ENCODE measurements at places on chromosomes 4 and X. TPM values are rescaled to one million over a fixed set of nuclear protein-coding genes. Genes with fewer than 3 reads are reported as not detected.

RHOXF2 gene
- not detected for total RNA-seq

DNA sequence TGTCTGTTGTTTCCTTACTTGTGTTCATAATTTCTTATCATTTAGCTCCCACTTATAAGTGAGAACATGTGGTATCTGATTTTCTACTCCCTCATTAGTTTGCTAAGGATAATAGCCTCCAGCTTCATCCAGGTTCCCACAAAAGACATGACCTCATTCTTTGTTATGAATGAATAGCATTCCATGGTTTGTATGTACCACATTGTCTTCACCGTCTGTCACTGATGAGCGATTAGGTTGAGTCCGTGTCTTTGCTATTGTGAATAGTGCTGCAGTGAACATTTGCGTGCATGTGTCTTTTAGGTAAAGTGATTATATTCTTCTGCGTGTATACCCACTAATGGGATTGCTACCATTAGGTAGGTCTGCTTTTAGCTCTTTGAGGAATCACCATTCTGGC is 624.3 kb upstream of the EPHA5 start:
- DNase-seq = no peak

SLC7A11 gene
- 0.62 TPM for total RNA-seq

GRCh38 chr4:72094059-72094797 is 62.4 kb downstream of the NPFFR2 start:
- DNase-seq = no peak

DNA sequence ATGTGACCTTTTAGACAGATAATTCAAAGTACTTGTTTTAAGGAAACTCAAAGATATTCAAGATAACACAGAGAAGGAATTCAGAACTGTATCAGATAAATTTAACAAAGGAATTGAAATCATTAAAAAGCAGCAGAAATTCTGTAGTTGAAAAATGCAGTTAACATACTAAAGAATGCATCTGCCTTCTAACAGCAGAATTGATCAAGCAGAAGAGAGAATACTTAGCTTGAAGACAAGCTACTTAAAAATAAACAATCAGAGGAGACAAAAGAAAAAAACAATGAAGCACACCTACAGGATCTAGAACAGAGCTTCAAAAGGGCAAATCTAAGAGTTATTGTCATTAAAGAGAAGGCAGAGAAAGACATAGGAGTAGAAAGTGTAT is 123.0 kb upstream of the TET2 start:
- DNase-seq = no peak

ASMT gene
- total RNA-seq = not detected

GRCh38 chrX:45602151-45602550 is 401.5 kb upstream of the DIPK2B start:
- no peak for DNase-seq

GRCh38 chr4:11397146-11397545 is 31.5 kb downstream of the HS3ST1 start:
- DNase-seq = no peak

DNA sequence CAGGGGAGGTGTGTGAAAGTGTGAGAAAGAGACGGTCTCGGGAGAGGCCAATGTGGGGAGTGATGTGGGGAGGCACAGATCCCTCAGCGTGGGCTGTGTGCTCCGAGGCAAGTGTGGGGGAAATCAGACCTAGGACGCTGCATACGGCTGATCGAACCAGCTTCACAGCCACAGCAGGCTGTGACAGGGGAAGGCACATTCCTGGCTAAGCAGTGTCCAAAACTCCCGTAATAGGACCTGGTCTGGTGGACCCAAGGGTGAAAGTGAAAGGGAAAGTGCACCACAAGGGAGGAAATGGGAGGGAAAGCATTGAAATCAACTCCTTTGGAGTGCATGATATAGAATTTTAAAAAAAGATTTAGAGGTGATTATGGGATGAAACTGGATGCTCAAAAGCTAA is 10.9 kb upstream of the RHOXF2 start:
- no peak for DNase-seq

DNA sequence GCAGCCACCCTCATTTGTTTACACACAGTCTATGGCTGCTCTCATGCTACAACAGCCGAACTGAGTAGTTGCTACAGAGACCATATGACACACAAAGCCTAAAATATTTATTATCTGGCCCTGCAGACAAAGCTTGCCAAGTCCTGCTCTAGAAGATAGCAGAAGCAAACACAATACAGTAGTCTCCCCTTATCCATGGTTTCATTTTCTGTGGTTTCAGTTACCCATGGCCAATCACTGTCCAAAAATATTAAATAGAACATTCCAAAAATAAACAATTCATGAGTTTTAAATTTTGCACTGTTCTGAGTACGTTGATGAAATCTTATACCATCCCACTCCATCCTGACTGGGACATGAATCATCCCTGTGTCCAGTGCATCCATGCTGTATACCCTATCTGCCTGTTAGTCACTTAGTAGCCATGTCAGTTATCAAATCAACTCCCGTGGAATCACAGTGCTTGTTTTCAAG is 40.2 kb upstream of the ZNF81 start:
- DNase-seq = no peak

VEGFD gene
- total RNA-seq = 12.3 TPM

CD40LG gene
- not detected for total RNA-seq

DNA sequence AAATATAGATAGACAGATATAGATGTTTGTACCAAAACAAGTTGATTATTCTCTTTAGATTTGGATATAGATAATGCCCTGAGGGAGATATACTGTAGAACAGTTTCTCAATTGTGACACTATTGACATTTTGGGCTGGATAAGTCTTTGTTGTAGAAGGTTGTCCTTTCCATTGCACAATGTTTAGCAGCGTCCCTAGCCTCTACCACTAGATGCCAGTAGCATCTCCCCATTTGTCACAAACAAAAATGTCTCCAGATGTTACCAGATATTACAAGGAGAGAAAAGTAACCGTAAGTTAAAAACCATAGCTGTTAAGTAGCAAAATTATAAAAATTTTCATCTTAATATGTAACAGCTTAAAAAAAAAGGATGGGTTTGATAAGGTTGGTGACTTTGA is 2595.3 kb downstream of the ARAP2 start:
- peak; percentile 14 for DNase-seq

DNA sequence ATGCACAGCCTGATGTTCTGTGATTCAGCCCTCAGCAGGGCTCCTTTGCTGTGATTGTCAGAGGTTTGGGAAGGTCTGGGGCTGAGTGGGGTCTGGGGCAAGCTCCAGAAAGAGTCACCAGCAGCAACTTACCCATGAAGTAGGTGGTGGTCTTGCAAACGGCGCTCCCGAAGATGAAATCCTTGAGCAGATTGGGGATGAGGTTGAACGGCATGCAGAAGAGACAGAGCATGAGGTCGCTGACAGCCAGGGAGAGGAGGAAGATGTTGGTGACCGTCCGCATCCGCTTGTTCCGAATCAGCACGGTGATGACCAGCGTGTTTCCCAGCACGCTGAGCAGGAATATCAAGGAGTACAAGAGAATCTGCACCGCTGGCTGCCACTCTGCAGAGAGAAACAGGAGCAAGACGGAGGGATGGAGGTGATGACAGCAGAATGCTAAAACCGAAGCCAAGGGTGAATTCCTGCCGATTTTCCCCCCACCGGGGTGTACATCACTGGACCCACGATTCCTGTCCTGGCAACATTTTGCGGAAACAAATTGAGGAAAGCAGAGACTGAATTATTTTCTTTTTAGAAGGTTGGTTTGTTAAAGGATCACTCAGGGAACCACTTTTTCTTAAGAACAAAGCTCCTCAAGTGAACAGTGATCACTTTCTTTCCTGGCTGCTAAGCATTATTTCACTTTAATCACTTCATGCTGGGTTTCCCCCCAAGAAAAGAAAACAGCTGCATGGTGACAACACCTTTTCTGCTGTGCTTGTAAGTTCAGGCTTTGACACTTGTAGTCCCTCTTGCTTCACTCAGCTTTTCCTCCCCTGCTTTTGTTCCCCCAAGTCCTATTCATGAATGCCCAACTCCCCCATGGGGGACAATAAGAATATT is 941 bp downstream of the CCKAR start:
- peak; percentile 43 for DNase-seq

DNA sequence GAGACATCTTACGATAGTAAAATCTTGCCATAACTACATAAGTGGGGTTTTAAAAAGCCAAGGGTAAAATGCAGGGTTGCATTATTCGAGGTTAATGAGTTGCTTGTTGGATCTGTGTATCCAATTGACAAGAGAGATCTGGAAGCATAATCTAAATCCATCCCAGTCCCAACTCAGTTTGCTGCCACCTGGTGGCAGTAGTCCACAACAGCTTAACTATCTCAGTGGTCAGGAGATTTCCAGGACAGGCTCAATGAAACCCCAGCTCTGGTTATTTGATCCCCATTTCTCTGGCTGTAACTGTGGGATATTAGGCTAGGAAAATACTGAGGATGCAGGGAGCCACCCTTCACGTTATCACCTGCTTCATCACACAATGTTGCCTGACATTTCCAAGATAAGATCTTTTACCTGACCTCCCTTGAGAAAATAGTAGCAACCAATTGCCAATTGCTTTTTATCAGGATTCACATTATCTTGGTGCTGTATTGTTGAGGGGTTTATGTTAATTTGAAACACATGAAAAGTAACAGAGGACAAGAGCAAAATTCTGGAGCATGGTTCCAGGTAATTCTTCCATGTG is 88.2 kb upstream of the TNIP3 start:
- DNase-seq = peak; percentile 89

DNA sequence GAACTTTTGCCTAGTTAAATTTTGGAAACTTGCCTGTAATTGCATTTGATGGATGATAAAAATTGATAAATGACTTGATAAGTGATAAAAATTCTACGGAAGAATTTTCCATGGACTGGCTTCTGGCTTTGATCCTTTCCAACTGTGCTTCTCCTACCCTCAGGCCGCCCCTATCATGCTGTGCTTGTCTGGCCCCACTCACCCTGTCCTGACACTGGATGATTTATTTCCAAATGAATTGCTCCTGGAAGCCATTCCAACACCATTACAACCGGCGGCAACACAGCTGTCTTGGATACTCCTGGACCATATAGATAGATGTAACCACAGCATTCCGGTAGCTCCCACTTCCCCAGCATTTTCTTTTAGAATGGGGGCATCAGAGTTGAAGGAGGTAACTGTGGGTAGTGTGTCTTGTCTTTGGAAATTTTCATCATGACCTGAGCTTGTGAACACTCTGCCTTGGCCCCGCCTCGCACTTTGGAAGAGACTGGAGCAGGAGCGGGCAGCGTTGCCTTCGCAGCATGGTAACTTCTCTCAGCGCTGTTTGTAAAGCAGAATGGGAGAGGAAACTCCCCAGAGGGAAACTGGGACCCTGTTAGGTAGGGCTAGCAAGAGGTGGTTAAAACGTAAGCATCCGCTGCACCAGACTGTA is 77.4 kb downstream of the TBL1X start:
- no peak for DNase-seq

- DNase-seq = no peak
Observed at GRCh38 chr4:115675719-115676118, 562.3 kb upstream of the NDST4 start.

DNA sequence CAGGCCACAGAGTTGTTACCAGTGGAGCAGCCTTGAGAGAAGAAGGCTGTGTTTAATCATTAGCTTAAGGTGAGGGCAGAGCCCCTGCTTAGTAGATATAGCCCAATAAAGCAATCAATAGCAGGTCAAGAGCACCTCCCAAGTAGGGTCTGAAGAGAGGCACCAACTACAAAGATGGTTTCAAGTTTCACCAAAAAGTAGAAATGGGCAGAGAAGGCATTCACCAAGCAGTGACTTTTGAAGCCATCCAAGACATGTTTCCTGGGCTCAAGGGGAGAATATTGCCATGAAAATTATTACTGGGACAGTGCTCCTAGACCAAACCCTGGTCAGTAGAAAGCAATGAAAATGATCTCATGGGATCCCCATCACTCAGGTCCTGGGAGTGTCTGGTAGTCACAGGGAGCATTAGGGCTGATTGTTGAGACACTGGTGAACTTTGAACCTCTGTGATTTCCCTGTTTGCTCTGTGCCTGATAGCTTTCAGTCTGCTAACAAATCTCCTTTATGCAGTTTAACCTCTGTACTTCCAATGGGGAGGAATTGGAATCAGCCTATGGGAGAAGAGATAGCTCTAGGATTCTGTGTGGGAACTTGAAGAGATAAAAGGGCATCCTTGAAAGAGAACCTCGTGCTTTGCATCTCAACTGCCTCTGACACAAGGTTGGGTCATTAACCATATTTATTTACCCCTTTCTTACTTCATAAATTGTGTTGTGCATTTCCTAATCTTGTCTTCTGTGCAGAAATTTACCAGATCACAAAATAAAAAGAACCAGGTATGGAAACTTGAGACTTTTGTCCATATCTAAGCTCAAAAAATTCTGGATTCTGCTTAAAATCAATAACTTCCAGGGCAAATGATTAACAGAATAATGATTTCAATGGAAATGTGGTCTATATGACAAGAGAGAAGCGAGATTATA is 9.3 kb upstream of the OTC start:
- DNase-seq = no peak

DNA sequence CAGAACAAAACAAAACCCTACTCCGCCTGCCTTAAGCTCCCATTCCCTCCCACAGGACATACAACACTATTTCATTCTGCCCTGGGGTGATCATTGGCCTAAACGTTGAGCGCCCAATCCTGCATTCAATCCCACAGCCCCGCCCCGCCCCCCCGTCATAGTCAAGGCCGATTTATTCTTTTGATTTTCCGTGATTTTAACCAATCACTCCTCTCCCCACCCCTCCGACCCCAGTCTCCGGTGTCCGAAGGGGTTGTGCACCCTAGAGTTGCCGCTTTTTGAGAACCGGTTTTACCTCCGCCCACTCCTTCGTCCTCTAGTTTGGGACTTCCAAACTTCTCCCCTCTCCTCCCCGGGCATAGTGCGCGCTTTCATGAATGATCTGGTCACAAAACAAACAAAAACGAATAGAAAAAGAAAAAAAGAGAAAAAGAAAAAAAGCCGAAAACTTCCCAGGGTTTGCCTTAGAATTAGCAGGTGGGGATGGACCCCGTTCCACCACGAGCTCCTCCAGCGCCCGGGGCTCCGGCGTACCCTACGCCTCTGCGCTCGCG is 446 bp upstream of the UBE2A start:
- DNase-seq = no peak
